ENCODE measurements at places on chromosomes 13 and 19.
A peak's percentile ranks its signal among the peaks of the same experiment; 100 is the strongest.

DNA sequence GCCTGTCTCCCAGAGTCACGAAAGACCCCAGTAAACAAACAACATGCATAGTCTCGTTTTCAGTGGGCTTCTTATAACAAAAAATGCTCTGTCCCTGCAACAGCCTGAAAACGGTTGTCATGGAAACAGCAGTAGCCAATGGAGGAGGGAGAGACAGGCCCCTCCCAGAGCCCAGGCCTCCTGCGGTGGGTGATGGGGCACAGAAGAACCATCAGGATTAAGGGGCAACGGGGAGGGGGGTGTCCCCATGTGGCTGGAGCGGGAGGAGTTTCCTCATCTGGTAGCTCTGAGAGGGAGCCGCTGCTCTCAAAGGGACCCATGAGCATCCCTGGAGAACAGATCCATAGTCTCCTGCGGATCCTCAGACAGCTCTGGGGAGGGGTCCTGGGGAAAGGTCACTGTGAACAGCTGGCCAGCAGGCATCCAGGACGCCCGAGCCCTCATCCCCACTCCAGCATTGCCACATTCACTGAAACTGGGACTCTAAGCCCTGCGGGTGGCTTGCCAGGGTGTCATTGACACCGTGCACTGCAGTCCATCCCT is 37.5 kb upstream of the PNMA8B start:
- DNase-seq, result no peak

DNA sequence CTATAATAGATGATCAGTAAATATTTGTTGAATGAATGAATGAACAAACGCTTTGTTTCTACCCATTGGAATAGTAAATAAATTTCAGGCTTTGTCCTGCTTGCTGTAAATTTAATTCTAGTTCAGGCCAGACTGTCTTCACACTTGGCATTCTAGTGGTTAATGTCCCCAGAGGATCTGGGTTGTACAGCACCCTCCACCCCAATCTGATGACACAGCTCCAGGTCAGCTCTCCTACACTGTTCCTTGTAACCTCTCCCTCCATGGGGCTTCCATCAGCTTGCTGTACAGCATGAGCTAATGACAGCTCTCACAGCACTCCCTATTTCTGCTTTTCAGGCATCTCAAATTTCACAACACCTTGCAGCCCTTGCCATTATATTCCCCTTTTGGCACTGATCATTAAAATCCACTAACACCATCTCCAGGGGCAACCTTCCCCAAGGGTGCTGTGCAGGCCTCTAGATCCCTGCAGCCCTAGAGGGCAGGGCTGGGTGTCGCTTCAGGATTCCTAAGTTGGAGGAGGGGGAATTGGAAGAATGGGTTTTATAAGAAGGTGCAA is 12.7 kb upstream of the KL start:
- DNase-seq, result no peak

- DNase-seq, result no peak
Observed at GRCh38 chr13:48938308-48938943, 37.3 kb upstream of the FNDC3A start.

- DNase-seq, result no peak
Observed at GRCh38 chr13:46476174-46476573, 76.8 kb upstream of the LRCH1 start.

DNA sequence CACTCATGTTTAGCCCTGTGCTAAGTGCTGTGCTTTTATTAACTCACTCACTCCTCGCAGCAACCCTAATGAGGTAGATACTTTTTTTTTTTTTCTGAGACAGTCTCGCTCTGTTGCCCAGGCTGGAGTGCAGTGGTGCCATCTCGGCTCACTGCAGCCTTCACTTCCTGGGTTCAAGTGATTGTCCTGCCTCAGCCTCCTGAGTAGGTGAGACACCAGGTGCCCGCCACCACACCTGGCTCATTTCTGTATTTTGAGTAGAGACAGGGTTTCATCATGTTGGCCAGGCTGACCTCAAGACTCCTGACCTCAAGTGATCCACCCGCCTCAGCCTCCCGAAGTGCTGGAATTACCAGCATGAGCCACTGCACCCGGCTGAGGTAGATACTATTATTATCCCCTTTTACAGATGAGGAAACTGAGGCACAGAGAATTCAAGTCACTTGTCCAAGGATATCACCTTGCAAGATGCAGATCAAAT is 2.5 kb downstream of the ITPKC start:
- DNase-seq, result no peak

GRCh38 chr19:23222998-23223652 is 27.1 kb downstream of the ZNF724 start:
- no peak for DNase-seq

DNA sequence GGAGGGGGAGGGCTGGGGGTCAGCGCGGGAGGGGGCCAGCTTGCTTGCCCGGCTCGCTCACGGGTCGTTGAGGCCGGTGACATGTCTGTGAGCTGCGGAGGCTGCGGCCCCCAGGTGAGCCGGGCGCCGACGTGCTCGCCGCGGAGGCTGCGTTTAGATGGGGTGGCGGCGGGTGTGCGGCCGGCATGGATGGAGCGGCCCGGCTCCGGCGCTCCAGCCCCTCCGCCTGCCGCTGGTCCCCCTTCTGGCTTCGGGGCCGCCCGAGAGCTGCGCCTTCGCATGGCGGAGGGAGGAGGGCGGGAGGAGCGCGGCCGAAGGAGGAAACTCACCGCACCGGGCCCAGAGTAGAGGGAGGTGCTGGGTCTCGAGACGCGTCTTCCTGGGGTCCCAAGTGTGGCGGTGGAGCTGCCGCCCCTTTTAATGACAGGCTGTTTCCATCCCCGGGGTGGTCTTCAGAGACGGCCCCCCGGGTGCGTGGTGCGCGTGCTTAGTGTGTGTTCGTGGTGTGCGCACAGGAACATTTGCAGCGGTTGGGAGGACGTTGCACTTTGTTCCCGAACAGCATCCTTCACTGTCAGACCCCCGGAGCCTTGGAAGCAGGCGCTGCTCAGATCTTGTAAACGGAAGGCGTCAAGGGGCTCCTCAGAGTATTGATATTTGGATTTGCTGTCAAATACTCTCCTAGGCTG is at the start of gene AKAP11:
Gene AKAP11, plus strand, starts transcription at position 38 of the 689 bp plus-strand sequence. CDS start 14,197 bp downstream, outside the sequence.
- DNase-seq, result peak; percentile 51

- peak; percentile 63 for DNase-seq
Observed at GRCh38 chr19:35935911-35936737, at the start of gene LRFN3. LRFN3 (plus strand) TSS chr19:35936374; CDS start chr19:35939426, 3,052 bp downstream.

DNA sequence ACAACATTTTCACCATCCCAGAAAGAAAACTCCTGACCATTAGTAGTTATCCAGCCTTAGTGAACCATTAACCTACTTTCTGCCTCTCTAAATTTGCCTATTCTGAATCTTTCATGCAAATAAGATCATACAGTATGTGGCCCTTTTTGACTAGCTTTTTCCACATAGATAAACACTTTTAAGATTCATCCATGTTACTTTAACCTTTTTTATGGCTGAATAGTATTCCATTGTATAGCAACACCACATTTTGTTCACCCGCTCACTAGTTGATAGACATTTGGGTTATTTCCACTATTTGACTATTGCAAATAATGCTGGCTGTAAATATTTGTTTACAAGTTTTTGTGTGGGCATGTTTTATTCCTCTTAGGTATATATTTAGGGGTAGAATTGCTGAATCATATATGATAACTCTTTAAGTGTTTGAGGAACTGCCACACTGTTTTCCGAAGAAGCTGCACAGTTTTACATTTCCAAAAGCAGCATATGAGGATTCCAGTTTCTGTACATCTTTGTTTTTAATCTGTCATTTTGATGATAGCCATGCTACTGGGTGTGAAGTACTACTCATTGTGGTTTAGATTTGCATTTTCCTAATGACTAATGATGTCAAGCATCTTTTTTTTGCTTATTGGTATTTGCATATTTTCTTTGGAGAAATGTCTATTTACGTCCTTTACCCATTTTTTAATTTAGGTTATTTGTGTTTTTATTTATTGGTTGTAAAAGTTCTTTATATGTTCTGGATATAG is 17.1 kb downstream of the COG6 start:
- DNase-seq, result no peak

- no peak for DNase-seq
Observed at GRCh38 chr13:29852472-29853054, 2.1 kb upstream of the UBL3 start.

- DNase-seq, result no peak
Observed at GRCh38 chr13:35961461-35962220, 169.5 kb downstream of the DCLK1 start.

DNA sequence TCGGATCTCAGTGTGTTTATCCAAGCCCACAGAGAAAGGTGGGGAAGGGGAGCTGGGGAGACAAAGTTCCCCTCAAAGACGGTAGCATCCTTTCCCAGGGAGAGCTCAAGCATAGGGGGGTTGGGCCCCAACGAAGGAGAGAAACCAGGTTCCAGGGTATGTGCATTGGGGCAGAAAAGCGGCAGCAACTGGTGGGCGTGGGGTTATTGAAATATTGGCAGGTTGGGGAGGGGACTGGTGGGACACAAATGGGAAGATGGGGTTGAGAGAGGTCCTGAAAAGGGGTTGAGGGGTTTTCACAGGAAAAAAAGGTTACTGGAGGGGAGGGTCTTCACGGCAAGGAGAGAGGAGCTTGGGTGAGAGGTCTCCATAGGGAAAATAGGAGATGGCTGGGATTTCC is 1.0 kb downstream of the ASF1B start:
- DNase-seq, result no peak

All from activated naive CD4-positive, alpha-beta T cell treated with anti-CD3 and anti-CD28 coated beads for 36 hours (primary cell).